Fibroblast of skin of right biceps (primary cell): ENCODE measurements at places on chromosomes 7 and 10.

GRCh38 chr10:89454561-89455347, 40.4 kb downstream of the IFIT5 start:
- no peak for DNase-seq

- DNase-seq: no peak
Measured at GRCh38 chr10:125014836-125015355, 73.0 kb downstream of the ZRANB1 start.

DNA sequence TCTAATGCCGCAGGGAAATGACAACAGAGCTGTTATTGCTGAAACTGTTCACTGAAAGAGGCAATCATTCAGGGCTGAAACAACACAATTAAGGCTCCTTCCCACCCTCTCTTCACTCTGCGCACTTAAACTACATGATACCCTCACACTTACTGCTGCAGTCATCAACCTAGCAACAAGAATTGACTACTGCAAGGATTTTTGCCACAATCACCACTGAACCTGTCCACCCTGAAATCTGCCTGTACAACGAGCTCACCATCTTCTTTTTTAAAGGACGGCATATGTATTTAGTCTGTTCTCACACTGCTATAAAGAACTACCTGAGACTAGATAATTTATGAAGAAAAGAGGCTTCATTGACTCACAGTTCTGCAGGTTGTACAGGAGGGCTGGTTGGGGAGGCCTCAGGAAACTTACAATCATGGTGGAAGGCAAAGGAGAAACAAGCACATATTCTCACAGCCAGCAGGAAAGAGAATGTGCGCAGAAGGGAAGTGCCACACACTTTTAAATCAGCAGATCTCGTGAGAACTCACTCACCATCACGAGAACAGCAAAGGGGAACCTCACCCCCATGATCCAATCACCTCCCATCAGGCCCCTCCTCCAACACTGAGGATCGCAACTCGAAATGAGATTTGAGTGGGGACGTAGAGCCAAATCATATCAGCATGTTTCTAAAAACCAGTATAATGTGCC, 131.7 kb downstream of the SORCS1 start:
- DNase-seq: no peak

- no peak for DNase-seq
Measured at GRCh38 chr10:86244297-86245014, 122.1 kb downstream of the GRID1 start.

DNA sequence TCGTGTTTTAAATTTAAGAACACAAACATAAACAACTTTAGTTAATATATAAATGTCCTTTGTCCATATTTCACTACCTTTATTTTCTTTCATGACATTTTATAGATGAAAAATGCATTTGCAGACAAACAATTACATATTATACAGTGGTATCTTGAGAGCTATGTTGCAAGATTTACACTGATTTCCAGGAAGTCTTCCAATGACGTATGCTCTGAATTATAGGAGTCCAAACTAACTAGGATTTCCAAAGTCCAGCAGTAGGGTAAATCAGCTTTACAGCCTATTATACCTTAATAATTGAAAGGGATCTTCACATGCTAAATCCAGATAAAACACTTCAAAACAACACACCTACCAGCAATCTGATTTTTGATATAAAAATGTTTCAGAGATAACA, 69.4 kb downstream of the HYCC1 start:
- no peak for DNase-seq

DNA sequence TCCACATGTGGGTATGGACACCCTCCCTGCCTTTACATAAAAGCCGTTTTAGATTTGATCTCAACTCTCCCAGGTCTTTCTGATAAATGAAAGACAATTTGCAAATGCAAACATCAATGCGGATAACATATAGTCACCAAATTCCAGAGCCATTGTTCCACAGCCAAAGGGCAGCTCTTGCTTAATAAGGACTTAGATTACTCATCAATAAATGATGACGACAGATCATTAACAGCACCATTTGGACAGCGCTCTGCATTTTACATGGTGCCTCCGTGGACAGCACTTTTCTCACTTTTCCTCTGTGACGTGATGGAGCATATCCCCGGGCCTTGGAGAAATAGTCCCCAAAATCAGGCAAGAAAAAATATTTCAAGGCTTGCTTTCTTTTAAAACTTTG, 370.3 kb upstream of the CELF2 start:
- peak; percentile 17 for DNase-seq

DNA sequence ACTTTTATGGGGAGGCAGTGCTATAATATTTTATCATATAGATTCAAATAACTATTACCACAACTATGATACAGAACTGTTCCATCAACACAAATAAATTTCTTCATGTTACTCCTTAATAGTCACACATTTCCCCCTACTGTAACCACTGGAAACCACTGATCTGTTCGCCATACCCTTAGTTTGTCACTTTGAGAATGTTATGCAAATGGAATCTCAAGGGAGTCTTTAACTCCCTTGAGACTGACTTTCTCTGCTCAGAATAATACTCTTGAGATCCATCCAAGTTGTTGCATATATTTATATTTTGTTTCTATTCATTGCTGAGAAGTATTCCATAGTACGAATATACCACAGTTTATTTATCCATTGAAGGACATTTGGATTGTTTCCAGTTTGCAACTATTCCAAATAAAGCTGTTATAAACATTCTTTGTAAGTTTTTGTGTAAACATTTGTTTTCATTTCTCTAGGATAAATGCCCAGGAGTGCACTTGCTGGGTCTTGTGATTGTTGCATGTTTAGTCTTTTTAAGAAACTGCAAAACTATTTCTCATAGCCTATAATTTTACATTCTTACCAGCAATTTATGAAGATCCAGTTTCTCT, 19.7 kb upstream of the PON2 start:
- no peak for DNase-seq

DNA sequence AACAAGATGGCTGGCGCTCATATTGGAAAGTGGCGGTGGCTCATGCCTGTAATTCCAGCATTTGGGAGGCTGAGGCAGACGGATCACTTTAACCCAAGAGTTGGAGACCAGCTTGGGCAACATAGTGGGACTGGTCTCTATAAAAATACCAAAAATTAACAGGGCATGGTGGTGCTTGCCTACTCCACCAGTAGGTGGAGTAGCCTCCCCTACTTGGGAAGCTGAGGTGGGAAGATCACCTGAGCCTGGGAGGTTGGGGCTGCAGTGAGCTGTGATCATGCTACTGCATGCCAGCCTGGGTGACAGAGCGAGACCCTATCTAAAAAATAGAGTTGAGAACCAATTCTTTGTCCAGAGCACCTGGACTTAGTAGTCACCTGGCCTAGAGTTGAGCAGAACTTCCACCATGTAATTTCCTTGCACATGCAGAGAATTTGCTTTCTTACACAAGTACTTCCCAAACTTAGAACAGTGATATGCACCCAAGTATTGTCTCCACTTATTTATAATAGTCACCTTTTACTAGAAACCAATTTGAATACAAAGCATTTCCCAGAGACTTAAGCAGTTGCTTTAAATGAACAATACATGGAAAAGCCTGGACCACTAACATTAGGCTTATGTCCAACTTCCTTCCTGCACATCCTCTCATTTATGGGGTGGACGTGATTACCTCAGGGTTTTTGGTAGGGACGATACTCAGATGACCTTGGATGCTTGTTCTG, 15.9 kb downstream of the LAMB4 start:
- no peak for DNase-seq

- DNase-seq: peak; percentile 37
Measured at GRCh38 chr10:87761153-87761552, 56.9 kb downstream of the ATAD1 start.

- no peak for DNase-seq
Measured at GRCh38 chr7:79790656-79791262, 337.3 kb upstream of the MAGI2 start.

- DNase-seq: no peak
Measured at GRCh38 chr10:103498936-103499638, 5.6 kb downstream of the NEURL1 start.
